Amniotic stem cell (primary cell): ENCODE measurements at places on chromosomes 4 and X.

GRCh38 chr4:48173056-48173991 is 39.3 kb upstream of the TXK start:
- peak; percentile 24 for DNase-seq

- DNase-seq, result no peak
Measured at GRCh38 chr4:2928242-2929176, 34.7 kb downstream of the NOP14 start.

- no peak for DNase-seq
Measured at GRCh38 chr4:40976343-40976742, 226.6 kb downstream of the NSUN7 start.

DNA sequence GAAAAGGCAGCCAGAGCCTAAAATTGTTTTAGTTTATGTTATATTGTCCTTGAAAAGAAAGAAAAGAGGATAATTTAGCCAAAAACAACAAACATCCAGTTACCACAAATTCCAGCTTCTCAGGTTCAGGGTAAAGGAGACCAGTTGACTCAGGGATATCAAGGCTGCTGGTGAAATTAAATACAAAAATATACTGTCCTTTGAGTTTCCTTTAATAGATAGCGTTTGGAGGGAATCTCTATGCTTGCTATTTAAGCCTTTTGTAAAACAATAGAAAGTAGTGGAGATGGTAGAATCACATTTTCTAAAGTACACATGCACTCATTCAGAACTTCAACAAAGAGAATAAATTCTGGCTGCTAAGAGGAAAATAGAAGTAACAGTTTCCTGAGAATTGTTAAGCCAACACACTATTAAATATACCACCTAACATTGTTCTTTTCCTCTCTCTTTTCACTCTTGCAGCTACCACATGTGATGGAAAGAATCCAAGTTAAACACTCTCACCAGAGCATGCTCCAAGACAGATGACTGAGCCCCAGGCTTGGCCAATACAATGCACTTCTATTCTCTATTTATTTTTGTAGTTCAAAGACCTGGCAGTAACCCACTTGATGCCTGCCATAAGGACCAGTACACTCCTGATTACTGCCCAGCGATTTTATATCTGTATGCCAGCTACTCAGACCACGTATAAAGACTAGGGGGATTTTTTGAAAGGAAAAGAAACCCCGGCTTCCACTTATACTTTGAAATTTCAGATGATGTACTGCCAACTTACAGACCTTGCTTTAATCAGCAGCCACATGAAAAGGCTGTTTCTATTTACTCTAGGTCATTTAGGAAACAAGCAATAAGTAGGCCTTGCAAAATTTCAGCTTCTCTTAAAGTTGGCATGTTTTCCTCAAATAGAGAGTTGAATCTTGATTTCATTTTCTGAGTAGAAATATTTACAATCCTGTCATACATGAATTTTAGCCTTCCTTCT is 756.9 kb downstream of the FAT4 start:
- peak; percentile 12 for DNase-seq

DNA sequence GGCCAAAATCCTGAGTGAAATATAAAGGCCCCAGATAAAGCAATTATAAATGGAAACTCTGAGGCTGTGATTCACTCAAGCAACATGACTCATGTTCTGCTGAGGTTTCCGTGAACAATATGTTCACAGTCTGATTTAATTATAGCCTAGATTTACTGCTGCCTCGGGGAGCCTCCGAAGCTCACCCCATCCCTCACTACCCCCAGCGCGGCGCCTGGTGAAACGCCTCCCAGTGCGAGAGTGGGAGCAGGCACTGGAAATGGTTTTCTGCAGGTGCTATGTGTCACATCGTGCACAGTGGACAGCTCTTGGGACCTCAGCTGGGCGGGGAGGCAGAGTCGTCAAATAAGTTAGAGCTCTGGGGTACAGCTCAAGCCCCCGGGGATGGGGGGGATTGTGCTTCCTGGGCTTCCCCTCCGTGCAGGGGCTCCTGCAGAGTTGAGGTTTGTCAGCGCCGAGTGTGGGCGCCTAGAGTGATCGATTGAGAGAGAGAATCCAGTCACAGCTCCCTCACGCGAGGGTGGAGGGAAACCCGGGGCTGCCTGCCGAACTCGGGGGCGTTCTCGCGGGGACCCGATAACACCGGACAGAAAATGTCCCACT is 110.6 kb downstream of the PHKA2 start:
- DNase-seq, result no peak
